NCI-H526 treated with DMSO at 0.1 percent for 48 hours (cell line): ENCODE measurements at places on chromosomes 11 and 22.

DNA sequence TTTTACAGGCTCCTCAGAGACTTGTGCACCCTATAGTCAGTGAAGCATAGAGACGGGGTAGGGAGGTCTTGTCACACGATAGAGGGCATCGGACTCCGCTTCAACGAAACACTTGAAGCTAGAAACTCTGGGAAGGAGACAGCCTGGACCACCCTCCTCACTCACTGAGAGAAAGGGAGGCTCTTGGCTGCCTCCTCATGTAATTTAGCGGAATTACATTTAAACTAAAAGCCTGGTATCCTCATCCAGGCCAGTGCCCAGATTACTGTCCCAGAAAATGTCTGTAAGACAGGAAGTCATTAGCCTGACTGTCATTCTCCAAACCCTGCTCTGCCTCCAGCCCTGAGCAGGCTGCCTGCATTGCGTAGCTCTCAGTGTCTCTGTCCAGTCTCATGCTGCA, 36.0 kb downstream of the TTLL1 start:
- DNase-seq = no peak

GRCh38 chr11:124798991-124799347, 1.2 kb downstream of the MSANTD2 start:
- peak; percentile 77 for DNase-seq

DNA sequence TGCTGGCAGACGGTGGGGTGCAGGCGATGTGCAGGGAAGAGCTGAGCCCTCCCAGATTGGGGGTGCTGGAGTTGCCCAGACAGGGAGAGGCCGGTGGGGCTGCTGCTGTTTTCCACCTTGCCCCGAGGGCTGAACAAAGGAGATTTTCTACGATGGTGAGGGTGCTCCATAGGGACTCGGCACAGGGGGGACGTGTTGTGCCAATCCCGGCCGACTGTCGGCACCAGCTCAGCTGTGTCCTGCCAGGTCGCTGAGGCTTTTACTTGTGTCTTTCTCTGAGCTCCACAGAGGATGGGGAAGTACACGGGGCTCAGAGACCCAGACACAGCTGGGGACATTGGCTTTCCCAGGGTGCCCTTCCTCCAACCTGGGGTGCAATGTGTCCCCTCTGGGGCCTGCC, 816.8 kb downstream of the BRD1 start:
- DNase-seq = no peak

DNA sequence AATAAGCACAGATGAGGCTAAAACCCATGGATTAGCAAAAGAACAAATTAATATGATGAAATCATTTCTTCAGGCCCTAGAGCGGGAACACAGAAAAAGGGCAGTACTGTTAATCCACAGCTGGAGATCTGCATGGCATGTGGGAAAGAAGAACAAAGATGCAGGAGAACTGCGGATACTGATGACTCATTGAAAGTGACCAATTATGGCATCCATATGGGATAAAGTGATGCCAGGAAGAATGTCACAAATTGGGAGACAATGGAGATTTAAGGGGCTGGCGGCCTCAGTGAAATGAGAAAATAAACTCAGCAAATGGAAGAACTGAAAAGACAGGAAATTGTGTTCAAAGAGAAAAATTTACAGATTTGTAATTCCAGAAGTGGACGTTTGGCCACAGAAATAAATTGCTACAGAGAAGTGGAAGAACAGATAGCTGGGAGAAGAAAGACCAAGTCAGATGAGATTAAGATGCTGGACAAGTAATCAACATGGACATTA, 39.4 kb downstream of the SIK3 start:
- no peak for DNase-seq

GRCh38 chr22:31504282-31504681, 7.9 kb downstream of the SFI1 start:
- DNase-seq = no peak

DNA sequence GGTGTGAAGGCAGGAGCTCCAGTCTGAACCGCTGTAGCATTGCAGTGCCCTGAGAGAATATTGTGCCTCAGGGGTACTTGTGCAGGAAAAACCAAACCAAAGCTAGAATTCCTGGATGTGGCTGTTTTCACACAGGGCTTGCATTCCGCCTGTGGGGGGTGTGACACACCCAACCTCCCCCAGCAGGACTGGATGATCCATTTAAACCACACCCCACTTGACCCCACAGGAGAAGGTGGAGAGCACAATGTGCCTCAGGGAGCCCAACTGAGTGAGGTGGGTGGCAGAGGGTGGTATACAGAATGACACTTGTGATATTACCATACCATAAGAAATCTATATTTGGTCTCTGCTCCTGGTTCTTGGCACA, 66.9 kb upstream of the SLC22A12 start:
- no peak for DNase-seq

DNA sequence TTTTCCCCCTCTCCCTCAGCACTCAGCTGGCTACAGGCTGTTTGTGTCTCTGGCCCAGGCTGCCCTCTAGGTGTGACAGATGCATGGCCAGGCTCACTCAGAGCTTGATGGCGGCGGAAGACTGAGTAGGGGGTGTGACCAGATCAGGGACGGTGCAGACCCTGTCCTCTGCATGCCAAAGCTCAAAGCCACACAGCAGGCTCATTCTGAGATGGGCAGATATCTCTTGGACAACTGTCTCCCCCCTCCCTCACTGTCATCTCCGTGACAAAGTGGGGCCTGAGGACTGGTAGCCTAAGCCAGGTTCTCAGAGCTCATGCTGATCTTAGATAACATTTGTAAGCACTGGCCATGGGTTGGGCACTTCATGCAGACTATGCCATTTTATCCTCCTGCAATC, 231.3 kb downstream of the DSCAML1 start:
- no peak for DNase-seq
